Glutamatergic neuron (in vitro differentiated cells): ENCODE measurements at places on chromosomes 11 and 22. TPM values are rescaled to one million over a fixed set of nuclear protein-coding genes. Genes with fewer than 3 reads are reported as not detected.

GRCh38 chr11:86931548-86932258, 23.5 kb downstream of the FZD4 start:
- no peaks in the 10 kb centered on the region for H3K27me3 ChIP-seq
- H3K4me3 ChIP-seq, result no peak overlapping the region
- no peak overlapping the region for H3K27ac ChIP-seq
- DNase-seq, result no peak
- H3K36me3 ChIP-seq, result no peaks in the 10 kb centered on the region

DNA sequence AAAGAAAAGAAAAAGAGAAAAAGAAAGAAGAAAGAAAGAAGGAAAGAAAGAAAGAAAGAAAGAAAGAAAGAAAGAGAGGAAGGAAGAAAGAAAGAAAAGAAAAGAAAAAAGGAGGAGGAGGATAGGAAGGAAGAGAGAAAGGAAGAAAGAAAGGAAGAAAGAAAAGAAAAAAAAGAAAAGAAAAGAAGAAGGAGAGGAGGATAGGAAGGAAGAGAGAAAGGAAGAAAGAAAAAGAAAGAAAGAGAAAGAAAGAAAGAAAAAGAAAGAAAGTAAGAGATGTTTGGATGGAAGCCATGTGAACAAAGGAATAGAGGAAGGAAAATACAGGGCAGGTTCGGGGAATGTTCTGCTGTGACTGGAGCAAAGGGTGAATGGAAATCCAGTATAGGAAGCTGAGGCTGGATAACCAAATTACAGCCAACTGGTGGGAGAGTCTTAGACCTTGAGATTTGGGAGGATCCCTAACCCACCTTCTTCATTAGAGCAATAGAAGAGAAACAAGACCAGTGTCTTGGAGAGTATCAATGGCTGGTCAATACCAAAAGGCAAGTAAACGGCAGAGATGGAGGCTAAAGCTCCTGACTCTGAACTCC, 94.9 kb downstream of the RASSF10 start:
- no peak overlapping the region for H3K4me3 ChIP-seq
- H3K27ac ChIP-seq, result no peak overlapping the region
- H3K36me3 ChIP-seq, result no peaks in the 10 kb centered on the region

DNA sequence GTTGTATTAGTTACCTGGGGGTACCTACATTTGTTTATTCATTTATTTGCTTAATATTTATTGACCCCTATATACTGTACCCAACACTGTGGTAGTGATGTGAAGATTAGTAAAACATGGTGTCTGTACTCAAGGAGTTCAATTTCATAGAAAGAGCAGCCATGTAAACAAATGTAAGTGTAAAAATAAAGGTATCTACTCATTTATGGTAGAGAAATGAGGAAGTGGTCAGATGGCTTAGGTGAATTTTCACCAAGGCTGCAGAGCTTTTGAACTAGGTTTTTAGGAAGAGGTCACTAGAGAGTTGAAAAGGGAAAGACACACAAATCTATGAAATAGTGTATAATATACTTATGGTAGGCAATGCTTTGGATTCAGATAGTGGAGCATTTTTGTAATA, 11.1 kb downstream of the CTR9 start:
- H3K36me3 ChIP-seq, result no peaks in the 10 kb centered on the region
- no peaks in the 10 kb centered on the region for H3K27me3 ChIP-seq
- H3K4me3 ChIP-seq, result no peak overlapping the region
- DNase-seq, result no peak
- no peak overlapping the region for H3K27ac ChIP-seq
- H3K4me1 ChIP-seq, result no peaks in the 10 kb centered on the region

GRCh38 chr11:27660171-27660570, 40.1 kb downstream of the BDNF start:
- H3K4me3 ChIP-seq, result no peak overlapping the region
- no peak for DNase-seq
- no peaks in the 10 kb centered on the region for H3K36me3 ChIP-seq
- H3K27ac ChIP-seq, result no peak overlapping the region
- no peaks in the 10 kb centered on the region for H3K4me1 ChIP-seq
- H3K27me3 ChIP-seq, result no peaks in the 10 kb centered on the region

BACE1-AS gene
- total RNA-seq, result 18.1 TPM

- peaks cover 6% of the 10 kb centered on the region for H3K4me1 ChIP-seq
- no peak overlapping the region for H3K27ac ChIP-seq
Observed at GRCh38 chr22:22196018-22196533, 48.5 kb upstream of the VPREB1 start.

FAM111A gene
- total RNA-seq, result 3.1 TPM

PDGFB gene
- total RNA-seq, result 0.44 TPM

C11orf16 gene
- not detected for total RNA-seq
